NCI-H1417 treated with DMSO at 0.1 percent for 48 hours (cell line): ENCODE measurements at places on chromosomes 12 and 14.

- no peak for DNase-seq
These were observed 25.1 kb upstream of the UBC start for GRCh38 chr12:124939421-124940142.

- DNase-seq = no peak
These were observed 149.2 kb upstream of the FBXO33 start for GRCh38 chr14:39581474-39581873.

DNA sequence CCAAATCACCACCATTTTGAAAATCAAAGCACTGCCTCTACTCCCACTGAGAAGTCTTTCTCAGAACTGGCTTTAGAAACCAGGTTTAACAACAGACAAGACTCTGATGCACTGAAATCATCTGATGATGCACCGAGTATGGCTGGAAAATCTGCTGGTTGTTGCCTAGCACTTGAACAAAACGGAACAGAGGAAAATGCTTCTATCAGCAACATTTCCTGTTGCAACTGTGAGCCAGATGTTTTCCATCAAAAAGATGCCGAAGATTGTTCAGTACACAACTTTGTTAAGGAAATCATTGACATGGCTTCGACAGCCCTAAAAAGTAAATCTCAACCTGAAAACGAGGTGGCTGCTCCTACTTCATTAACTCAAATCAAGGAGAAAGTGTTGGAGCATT lies 115.0 kb upstream of the NPAS3 start:
- DNase-seq = no peak

DNA sequence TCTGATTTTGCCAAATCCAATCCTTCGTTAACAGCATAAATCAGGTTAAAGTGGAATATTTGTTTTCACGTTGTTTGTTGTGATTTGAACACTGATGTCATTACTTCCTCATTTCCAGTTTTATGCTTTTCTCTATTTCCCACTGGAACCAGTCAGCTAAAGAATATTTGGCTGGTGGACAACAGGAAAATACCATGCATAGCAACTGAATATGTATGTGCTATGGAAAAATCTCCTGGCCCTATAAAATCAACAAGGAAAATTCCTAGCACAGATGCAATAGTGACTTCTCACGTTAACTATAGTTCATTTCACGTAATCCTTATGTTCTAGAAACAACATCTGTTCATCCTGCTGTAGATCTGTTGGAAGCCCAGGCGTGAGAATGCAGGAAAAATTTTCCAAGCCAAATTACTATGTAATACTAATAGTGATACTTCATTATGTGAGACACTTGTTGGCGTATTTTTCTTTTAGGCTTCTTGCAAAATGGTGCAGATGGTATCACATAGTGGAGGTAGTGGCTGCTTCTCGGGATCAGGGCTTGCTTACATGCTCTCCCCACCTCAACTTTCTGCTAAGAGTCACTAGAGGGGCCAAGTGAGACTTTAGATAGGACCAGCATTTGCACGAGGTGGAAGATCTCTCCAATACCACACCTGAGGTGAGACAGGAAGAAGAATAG lies 86.3 kb upstream of the USP44 start:
- no peak for DNase-seq

DNA sequence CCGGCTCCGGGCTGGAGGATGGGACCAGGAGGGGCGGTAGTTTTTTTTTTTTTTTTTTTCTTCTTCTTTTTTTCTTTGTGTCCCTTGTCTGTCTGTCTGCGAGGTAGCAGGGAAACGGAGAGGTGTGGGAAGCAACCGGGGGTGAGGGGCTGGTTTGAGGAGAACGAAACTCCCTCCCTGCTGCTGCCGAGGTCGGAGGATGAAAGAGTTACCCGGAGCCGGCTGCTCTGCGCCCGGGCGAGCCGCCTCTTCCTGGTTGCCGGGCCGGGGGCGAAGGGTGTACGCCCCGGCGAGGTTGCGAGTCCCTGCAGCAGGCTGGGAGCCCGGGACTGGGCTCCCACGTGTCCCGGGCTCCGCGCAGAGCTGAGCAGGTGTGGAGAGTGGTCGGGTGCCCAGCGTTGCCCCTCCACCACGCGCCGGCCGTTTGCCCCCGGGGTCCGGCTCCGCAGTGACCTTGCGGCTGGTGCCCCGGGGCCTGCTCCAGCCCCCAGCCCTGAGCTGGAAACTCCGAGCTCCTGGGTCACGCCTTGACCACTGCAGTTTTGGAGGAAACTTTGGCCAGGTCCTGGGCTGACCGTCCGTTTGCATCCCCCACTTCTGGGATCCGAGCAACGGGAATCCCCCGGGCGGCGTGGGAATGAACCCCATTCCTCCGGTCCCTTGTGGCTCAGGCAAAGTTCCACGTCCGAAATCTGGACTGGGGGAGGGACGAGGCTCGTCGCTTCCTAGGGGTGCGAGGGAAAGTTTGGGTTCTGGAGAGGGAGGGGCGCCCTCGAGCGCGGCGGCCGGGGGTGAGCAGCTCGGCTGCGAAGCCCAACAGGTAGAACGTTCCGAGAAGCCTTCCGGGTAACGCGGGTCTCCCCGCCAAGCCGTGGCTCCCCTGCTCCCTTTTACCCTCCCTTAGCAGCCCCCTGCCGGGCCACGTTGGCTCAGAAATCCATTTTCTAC lies 1.3 kb downstream of the CHST11 start:
- DNase-seq = no peak

- DNase-seq = no peak
These were observed 140.0 kb downstream of the DAD1 start for GRCh38 chr14:22448905-22449599.
